ENCODE measurements at places on chromosomes 12 and 14.

DNA sequence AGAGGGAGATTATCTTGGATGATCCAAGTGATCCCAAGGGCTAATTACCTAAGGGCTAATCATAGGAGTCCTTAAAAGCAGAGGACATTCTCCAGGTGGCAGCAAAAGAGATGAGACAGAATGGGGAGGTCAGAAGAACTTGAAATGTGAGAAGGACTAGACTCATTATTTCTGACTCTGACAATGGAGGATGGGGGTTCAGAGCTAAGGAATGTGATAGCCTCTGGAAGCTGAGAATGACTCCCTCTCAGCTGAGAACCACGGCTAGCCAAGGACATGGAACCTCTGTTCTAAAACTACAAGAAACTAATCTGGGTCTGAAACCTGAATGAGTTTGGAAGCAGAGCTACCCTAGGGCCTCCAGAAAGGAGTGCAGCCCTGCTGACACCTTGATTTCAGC is 35.6 kb upstream of the ANKS1B start:
- no peak for DNase-seq

DNA sequence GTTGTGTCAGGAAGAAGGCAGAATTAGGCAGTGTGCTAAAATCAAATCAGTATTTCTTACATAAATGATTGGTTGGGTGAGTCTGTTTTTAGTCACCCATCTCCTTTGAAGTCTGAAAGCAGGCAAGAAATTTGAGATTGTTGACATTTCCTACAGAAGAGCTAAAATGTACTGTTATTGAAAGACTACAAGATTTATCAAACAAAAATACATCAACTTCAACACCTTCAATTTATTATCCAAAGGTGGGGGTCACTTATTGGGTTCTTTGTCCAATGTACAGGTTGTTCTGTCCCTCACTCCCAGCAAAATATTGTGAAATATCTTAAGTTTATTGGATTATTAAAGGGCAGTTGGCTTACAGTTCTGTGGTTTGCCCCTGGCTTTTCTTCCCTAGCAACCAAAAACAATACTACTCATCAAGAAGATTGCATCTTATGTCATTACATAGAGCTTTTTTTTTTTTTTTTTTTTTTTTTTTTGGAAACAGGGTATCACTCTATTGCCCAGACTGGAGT is 20.6 kb upstream of the PKP2 start:
- DNase-seq: no peak

DNA sequence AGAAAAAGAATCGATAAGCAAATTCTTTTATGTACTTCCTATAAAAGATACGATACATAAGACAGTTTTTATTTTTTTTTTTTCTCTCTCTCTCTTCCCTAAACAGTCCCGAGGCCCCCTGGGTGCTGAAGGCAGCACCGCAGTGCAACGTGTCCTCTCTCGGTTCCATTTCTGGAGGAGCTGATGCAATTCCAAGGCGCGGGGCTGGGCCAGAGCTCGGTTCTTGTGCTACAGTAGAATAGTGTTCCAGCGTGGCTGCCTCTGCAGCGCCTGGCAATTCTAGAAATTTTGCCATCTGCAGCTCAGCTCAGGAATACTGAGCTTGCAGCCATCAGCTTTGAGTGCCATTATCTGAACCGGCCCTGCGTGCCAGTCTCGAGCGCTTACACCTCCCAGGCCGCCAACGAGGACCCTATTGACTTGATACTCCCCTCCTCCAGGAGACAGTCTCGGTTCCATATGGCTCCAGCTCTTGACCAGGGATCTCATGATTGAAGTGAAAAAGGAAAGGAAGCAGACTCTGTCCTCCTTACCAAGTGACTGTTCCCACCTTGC is 630 bp downstream of the ALDH1L2 start:
- DNase-seq: no peak

GRCh38 chr12:124913474-124914391 is 717 bp downstream of the UBC start:
- peak; percentile 96 for DNase-seq

DNA sequence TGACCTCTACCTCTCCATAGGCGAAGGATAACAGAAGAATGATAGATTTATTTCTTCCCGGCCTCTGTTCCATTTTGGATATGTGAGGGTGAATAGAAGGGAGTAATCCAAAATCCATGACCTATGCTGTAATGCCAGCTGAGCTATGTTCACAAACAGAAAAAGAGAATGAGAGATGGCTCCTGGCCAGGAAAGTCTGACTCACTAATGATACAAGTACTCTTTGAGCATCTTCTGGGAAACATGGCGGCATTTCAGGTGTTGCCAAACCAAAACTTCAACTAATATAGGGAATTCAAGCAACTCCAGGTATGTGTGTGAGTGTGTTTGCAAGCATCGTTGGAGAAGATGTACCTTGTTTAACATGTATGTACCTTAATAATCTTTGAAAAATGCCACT is 55.1 kb downstream of the MED13L start:
- peak; percentile 46 for DNase-seq

- no peak for DNase-seq
These were observed 23.4 kb downstream of the DDX47 start for GRCh38 chr12:12836571-12836970.

DNA sequence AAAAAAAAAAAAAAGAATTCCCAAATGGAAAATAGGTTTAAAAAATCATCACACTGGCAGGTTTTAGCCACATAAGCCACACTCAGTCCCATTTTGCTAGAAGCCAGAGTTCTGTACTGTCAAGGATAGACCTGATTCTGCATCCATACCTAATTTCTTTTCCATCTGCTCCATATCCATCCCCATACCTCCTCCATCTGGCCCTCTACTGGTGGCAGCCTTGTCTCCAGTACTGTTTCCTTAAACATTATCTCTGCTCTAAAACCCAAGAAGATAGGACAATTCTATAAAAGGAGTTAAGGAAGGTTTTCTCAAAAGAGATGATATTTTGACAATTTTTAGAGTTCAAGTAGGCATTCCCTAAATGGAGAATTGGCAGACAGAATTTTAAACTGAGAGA is 26.0 kb upstream of the RXYLT1 start:
- DNase-seq: no peak

DNA sequence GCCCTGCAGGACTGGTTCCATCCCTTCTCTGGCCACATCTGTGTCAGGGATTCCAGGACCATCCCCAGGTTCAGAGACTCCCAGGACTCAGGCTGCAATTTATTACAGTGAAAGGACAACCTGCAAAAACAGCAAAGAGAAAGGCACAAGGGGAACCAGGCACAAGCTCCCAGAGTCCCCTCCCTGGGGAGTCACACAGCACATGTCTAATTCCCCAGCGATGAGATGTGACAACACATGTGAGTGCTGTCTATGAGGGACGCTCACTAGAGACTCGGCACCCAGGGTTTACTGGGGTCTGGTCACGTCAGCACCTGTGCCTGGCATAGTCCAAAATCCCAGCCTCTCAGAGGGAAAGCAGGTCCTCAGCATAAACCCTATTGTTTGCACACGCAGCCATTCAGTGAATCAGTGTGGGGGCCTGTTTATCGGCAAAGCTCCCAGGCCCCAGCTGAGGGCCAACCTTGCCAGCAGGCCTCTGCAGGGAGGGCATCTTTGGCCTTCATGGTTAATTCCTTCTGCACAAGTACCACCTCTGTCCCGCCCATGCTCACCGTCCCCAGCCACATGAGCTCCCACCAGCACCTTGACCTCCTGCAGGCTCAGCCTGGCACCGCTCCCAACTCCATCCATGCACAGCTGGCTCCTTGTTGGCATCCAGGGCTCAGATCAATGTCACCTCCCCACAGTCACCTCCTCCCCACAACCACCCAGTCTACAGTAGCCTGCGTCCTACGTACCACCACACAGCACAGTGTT is 198.9 kb upstream of the SFSWAP start:
- no peak for DNase-seq

DNA sequence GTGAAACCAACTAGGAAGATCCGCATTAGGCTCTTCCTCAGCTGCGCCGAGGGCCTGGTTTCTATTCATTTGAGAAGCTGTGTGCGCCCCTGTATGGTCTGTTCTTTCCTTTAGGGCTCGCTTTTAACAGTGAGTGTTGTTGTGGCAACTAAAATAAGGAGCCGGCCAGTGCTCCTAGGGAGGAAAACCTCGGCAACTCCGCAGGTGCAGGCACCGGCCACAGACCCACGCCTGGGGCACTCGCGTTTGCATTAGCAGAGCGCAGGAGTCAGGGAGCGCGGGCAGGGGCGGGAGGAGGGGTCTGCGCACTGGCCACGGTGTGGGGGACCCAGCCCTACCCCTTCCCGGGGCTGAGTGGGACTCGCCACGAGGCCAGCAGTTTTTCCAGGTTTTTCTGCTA is 50.5 kb downstream of the STX2 start:
- no peak for DNase-seq

- no peak for DNase-seq
These were observed 80.4 kb downstream of the PPFIBP1 start for GRCh38 chr12:27604431-27604830.

DNA sequence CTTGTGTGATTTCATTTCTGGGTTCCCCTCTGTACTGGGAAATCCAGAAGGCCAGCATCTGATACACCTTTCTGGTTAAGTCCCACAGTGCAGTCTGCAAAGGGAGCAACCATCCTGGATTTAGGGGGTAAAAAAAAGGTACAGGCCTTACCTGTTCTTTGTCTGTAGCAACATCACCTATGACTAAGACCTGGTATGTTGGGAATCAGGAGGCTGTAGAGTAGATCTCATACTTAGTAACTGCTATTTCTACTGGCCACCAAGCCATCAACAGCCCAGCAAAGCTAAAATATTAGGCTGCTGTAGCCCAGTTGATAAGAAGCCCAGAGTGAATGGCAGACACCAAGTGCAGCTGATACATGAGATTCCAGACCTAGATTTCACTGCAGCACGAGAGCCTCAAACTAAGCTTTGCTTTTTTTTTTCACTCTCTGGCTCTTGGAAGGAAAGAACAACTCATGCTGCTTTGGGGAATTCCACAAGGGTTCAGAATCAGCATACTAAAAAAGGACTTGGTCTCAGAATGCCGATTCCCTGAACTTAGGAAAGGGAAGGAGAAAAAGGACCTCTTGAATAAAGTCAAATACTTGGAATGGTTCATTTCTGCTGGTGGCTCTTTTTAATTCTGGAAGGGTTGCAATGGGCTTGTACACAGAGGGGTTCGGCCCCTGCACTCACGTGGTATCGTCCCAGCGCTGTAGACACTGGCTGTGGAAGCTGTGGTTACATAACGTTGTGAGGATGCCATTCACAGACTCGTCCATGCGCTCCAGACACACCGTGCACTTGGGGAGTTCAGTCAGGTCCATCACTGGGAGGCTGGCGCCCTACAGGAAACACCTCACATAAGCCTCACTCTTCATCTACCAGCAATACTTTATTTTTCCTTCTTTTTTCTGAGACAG is 20.5 kb downstream of the BRAP start:
- no peak for DNase-seq

GRCh38 chr12:67356380-67356774 is 87.2 kb downstream of the CAND1 start:
- no peak for DNase-seq

DNA sequence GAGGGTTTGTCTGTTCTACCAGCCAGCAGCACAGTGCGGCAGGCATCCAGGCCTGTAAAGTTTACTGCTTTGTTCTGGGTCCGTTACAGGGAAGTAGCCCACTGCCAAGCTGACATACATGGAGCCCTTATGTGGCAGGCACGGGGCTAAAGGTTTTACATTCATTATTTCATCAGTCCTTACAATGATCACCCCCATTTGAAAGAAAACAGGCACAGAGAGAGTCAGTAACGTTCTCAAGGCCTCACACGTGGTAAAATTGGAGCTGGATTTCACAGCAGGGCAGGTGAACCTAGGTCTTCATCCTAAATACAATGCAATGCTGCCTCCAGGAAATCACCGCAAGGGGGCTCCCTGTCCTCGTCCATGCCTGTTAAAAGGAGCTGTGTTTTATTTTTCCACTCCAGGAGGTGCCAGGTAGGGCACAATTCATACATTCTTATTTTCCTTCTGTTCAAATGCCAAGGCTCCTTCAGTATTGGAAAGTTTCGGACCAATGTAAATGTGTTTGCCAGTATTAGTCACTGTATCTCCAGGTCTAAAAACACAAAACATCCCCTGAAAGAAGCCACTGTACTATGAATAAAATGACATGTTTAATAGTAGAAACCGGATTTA is 172.2 kb upstream of the GZMB start:
- DNase-seq: no peak

- no peak for DNase-seq
These were observed 109.5 kb downstream of the BTG1 start for GRCh38 chr12:92036061-92036620.

DNA sequence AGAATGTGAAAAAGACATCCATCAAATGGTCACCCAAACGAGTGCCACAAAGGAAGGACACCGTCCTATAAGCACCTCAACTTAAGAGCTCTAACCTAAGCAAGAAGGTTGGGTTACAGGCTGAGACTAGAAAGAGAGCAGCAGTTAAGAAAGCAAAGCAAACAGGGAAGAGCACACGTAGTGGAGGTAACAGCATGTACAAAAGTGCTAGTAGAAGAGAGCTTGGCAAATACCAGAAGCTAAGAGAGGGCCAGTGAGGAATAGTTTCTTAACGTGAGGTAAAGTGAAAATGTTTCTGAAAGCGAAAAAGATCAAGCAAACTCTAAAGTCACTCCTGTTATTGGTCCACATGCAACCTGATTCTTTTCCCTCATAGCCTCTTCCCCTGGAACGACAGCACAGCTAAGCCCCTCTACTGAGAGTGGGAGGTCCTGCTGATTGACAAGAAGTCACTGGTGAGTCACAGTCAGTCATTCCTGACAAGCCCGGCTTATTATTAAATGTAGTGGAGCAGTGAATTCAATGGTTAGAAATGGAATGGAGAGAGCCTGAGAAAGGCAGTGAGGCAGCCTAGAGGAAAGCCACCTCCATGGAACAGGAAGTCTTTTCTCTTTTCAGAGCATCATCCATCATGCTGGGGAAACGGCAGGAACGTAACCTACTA is 204.4 kb downstream of the SLC25A21 start:
- DNase-seq: no peak

DNA sequence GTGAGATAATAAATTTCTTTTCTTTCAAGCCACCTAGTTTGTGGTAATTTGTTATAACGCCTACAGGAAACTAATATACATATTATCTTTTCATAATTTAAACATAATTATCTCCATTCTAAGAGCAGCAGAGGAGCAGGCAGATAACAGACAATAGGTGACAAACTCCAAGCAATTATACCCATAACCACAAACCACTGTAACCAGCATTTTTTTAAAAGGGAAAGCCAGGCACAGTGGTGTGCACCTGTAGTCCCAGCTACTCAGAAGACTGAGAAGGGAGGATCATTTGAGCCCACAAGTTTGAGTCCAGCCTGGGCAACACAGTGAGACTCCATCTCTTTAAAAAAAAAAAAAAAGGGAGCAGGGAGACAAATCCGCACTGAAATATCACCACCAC is 54.9 kb downstream of the ATF7 start:
- no peak for DNase-seq

- DNase-seq: no peak
These were observed 144.7 kb downstream of the HMGA2 start for GRCh38 chr12:65968889-65969509.
